ENCODE measurements at places on chromosomes 5 and 9.

GRCh38 chr5:56247592-56247991 is 14.5 kb upstream of the ANKRD55 start:
- no peak for DNase-seq

DNA sequence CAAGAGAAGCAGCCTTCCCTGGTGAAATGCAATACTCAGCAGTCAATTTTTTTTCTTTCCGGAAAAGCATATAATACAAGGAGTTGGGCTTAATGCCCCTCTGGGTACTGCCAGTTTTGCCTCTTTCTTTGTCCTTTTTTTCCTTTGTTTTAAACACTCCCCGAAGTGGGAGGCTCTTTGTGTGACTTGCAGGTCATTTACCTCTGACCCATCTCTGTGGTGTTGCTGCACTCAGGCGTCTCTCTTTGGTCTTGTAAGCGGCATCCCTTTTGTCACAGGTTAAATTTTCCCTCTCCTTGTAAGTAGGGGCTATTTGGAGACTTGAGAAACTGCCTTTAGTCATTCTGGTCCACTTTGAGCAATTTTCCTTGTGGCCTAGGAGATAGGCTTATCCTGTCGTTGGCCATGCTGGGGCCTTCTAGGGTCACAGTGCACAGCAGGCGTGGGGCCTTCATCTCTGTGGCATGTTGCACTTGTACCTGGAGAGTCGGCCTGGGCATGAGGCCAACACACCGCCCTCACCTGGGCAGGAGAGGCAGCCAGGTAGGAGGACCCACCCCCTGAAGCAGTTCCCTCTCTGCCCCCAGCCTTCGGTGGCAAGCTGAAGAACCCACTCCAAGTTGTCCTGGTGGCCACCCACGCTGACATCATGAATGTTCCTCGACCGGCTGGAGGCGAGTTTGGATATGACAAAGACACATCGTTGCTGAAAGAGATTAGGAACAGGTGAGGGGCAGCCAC is 27.7 kb upstream of the CTSL start:
- no peak for DNase-seq

GRCh38 chr9:92627651-92628050 is 42.3 kb downstream of the IPPK start:
- DNase-seq: no peak

- no peak for DNase-seq
Observed at GRCh38 chr5:148208226-148208625, 5.4 kb downstream of the SPINK6 start.

GRCh38 chr5:140568443-140569063 is 3.9 kb downstream of the SLC35A4 start:
- no peak for DNase-seq

DNA sequence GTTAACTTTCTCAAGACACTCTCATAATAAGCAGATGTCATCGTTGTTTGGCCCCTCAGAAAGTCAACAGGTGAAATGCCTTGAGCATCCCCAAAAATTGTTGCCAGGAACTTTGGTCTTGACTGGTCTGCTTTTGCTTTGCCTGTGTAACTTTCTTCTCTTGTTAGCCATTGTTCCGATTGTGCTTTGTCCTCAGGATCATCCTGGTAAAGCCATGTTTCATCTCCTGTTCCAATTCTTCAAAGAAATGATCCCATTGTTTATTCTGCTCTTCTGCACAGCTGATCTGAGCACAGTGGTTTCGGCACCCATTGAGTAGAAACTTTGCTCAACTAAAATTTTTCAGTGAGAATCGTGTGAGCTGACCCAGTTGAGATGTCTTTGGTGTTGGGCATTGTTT is 8.1 kb upstream of the ZBED3 start:
- DNase-seq: no peak

DNA sequence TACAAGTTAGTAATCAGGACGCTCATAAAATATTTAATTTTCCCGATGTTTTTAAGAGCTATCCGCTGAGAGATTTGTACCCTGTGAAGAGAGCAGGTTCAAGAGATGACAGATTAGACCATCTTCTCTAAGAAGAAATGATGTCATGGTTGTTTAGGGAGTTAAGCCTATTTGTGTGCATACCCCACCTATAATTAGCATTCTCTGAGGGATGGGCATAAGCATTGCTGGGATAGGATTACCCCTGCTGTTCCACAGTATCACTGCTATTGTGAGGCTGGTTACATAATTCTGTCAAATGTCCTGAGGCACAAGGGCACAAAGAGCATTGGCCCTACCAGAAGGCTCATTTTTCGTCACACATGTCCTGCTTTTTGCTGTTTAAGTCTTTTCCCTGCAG is 687.0 kb downstream of the CETN3 start:
- DNase-seq: no peak

- no peak for DNase-seq
Observed at GRCh38 chr5:1524799-1525623, 1.3 kb upstream of the LPCAT1 start.

DNA sequence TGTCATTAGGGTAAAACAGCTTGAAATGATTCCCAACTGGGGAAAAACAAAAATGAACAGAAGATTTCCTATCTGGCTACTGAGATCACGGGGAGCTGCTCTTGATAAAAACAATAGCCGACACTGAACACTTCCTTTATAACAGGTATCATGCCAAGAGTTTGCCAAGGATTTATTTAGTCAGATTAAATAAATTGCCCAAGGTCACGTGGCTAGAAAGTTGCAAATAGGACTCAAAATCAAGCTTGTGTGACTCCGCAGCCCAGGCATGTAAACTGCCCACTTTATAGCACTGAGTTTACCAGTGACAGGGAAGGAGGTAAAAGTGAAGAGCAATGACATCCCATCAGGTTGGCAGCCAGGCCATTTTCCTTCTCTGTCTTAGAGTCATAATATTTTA is 120.7 kb upstream of the ZNF618 start:
- DNase-seq: no peak

GRCh38 chr5:75550597-75550996 is 38.9 kb downstream of the POLK start:
- no peak for DNase-seq

GRCh38 chr9:131043087-131043486 is 34.1 kb downstream of the LAMC3 start:
- DNase-seq: no peak

DNA sequence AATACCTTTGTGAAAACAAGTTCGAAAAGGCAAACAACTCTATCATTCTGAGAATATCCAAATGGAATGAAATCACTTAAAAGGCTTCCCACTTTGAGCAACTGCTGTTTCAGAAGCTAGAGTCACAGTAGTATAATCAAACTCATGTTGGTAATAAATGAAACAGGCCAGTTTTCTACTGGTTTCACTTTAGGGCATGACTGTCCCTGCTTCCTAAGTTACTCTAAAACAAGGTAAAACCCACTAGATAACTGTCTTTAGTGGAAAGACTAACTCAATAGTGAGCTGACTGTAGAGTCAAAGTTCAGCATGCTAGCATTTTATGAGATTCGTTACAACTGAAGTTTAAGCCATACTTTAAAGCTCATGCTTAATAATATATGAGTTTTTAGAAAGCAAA is 6.0 kb downstream of the CDC26 start:
- no peak for DNase-seq

- no peak for DNase-seq
Observed at GRCh38 chr5:113050721-113051382, 74.3 kb downstream of the DCP2 start.

GRCh38 chr5:142426129-142427014 is 101.6 kb upstream of the SPRY4 start:
- DNase-seq: no peak

DNA sequence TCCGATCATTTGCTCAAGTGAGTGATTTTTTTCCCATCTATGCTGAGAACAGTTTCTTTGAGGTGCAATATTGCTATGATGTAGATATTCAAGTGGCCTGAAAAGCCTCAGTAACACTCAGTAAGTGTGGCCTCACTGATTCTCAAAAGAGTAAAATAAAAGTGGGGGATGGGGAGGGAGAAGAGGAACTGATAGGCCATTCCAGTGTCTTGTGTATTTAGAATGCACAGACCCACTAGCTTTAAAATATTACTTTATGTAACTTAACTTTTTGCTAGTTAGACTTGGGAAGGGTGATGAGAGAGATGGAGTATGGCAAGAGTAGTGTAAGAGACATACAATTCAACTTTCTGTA is 79.5 kb upstream of the ZNF608 start:
- no peak for DNase-seq

DNA sequence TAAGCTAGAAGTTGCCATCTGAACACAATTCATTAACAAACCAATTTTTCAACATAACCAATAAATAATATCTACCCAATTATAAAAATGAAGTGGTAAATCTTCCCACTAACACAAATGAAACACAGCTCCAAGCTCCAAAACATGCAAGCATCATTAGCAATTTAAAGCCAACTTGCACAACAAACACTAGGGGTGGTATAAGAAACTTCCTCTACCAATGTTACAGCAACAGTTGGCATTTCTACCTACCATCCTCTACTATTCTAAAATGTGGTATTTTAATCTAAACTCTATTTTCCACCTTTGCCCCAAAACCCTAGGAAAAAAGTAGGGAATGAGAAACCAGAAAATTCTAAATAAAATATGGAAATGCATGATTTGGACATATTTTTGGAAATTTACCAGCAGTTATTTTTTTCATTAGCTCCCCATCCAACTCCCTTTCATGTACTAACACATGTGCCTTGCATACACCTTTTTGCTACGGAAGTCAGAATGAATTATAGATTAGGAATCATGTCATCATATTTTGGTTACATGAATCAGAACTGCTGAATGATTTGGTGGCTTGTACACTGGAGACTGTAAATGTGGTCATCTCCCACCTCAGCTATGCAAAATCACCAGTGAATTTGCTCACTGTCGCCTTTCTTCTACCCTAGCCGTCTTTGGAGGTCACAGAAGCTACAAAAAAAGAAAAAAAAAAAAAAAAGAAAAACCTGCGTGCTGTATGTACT is 4.1 kb downstream of the NR6A1 start:
- no peak for DNase-seq

GRCh38 chr5:132099076-132099748 is 25.6 kb downstream of the CSF2 start:
- no peak for DNase-seq

- no peak for DNase-seq
Observed at GRCh38 chr9:136259517-136259813, 13.9 kb upstream of the QSOX2 start.

- DNase-seq: no peak
Observed at GRCh38 chr9:34994900-34995669, 5.5 kb downstream of the DNAJB5 start.

- DNase-seq: no peak
Observed at GRCh38 chr9:15433191-15433590, 10.5 kb downstream of the SNAPC3 start.

GRCh38 chr5:40376566-40376965 is 303.1 kb upstream of the PTGER4 start:
- no peak for DNase-seq

GRCh38 chr5:13780081-13780480 is 164.4 kb downstream of the DNAH5 start:
- no peak for DNase-seq

- DNase-seq: no peak
Observed at GRCh38 chr5:140168371-140168770, 6.6 kb upstream of the CYSTM1 start.

- no peak for DNase-seq
Observed at GRCh38 chr5:107296572-107296971, 374.2 kb downstream of the EFNA5 start.

DNA sequence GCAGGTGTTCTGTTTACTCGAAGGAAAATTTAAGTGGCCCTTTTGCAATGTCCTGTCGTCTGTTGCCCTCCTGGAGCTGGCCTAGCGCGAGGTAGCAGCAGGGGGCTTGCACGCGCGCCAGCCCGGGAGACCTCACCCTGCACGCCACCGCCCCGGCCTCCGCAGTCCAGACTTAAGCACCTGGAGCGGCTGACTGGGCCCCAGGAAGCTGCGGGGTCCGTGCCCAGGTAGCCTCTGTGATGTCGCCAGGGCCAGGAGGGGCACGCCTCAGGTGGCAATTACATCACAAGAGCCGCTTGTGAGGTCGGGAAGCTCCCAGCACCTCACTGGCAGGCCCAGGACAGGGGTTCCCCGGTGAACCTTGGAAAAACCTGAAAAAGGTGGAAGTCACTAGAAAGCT is at the start of gene SAXO1:
Gene SAXO1 (minus strand): TSS at position 195 of the 400 bp plus-strand sequence. CDS start 301 bp downstream, outside the sequence.
- DNase-seq: no peak

GRCh38 chr9:136494012-136494411 is 11.2 kb upstream of the SEC16A start:
- no peak for DNase-seq

- DNase-seq: no peak
Observed at GRCh38 chr9:128169925-128170324, 9.9 kb downstream of the BBLN start.

GRCh38 chr5:10036136-10036815 is 213.4 kb downstream of the ATPSCKMT start:
- DNase-seq: no peak

DNA sequence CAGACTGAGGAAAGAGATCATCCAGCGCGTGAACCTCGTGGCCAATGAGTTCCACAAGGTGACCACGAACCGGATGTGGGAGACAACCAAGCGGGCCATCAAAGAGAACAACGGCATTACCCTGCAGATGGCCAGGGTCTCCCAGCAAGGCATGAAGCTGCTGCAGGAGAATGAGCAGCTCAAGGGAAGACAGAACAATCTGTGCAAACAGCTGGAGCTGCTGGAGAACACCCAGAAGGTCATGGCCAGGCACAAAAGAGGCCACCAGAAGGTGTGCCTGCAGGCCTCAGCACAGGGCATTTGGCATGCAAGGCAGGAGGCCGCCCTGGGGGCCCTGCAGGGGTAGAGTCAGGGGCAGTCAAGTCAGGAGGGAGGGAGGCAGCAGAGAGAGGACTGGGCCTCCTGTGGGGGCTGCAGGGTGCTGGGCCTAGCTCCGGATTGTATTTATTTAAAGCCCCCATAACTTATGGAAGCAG is 4.2 kb downstream of the PTRH1 start:
- no peak for DNase-seq

DNA sequence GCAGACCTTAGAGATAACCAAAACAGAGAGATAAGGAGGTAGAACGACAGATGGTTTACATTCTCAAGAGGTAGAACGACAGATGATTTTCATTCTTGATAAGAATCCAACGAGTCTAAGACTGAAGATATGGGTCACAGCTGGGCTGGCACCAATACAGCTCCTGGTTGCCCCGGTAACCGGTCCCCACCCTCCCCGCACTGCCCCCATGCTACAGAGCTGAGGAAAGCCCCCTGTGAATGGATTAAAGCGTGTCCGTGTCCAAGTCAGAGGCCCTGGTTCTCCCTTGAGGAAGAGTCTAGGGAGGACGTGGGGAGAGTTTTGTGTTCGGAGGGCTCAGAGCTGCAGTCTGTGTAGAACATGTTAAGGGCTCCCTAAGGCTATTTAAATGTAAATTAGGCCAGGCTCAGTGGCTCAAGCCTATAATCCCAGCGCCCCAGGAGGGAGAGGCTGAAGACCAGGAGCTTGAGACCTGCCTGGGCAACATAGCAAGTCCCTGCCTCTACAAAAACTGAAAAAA is 8.1 kb downstream of the IDNK start:
- no peak for DNase-seq

- DNase-seq: no peak
Observed at GRCh38 chr5:76400466-76400865, 2.6 kb upstream of the IQGAP2 start.

DNA sequence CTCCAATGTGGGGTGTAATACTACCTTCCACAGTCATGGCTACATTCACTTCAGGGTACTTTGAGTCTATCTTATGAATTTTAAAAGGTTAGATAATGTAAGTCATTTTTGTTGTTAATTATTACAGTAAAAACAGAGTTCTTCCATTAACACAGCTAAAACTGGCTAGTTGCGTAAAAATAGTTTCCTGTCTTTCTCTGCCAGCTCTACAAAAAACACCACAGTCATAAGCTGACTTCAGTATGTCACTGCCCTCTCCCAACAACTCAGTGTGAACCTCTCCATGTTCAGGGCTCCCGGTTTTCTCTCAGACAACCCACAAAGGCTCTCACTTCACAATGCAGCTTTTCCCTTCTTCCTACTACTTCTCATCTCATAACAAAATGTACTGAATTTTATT is 84.8 kb upstream of the ITGA1 start:
- DNase-seq: no peak
